ENCODE measurements at places on chromosomes 13 and 19.

DNA sequence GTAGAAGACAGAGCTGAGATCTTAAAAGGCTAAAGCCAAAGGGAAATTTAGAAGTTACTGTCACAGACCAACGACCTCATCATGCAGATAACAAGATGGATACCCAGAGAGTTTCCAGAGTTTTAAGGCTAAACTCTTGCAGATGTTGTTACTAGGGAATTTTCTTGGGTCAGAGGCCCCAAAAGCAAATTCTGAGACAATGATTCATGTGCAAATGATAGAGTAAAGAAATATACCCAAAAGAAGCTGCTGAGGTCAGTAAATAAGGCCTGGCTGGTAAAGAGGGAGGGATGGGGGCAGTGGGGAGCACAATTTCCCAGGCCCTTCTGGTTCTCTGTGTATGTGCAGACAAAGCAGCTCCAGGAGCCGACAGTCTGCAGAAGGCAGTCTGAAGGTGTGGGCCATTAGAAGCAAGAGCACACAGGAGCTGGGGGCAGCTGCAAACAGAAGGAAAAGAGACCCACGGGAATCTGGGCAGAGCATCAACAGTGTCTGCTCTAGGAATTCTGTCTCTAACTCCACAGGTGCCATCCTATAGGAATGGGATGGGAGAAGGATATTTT is 330.8 kb downstream of the TBC1D4 start:
- DNase-seq: no peak

DNA sequence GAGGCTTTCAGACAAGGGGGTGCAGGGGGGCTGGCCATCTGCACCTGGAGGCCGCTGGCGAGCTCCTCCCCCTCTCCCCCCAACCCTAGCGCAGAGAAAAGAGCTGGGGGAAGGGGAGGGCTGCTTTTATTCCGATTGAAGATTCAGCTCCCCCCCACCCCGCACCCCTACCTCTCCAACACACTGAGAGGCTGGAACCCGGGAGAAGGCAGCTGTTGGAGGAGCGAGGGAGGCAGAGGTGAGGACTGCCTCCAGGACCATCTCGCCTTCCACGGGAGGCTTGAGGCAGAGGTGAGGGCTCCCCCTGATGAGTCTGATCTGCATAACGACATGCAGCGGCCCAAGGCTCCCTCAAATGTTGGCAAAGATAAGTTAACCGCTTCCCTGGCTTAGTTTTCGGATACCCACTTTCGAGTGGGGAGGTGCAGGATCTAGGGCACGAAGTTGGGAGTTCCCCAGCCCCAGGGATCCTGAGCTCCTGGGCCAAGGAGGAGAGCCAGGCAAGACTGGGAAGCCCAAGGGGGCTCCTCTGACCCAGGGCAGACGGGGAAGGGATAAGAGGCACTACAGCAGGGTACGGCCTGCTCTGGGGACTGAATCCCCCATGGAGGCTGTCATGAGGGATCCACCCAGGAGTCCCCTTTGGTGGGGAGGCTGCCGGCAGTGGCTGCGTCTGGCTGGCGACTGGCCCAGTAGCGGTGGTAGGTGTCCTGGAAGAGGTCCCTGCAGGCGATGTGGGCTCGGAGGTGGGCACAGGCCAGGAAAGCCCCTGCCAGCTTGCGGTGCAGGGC is 1.2 kb upstream of the NUMBL start:
- no peak for DNase-seq

GRCh38 chr13:20053891-20054290 is 95.4 kb downstream of the ZMYM2 start:
- no peak for DNase-seq

- no peak for DNase-seq
These were observed 144.5 kb upstream of the FBXL3 start for GRCh38 chr13:77171451-77171850.

GRCh38 chr19:38870612-38871011 is 7.5 kb downstream of the RINL start:
- no peak for DNase-seq

DNA sequence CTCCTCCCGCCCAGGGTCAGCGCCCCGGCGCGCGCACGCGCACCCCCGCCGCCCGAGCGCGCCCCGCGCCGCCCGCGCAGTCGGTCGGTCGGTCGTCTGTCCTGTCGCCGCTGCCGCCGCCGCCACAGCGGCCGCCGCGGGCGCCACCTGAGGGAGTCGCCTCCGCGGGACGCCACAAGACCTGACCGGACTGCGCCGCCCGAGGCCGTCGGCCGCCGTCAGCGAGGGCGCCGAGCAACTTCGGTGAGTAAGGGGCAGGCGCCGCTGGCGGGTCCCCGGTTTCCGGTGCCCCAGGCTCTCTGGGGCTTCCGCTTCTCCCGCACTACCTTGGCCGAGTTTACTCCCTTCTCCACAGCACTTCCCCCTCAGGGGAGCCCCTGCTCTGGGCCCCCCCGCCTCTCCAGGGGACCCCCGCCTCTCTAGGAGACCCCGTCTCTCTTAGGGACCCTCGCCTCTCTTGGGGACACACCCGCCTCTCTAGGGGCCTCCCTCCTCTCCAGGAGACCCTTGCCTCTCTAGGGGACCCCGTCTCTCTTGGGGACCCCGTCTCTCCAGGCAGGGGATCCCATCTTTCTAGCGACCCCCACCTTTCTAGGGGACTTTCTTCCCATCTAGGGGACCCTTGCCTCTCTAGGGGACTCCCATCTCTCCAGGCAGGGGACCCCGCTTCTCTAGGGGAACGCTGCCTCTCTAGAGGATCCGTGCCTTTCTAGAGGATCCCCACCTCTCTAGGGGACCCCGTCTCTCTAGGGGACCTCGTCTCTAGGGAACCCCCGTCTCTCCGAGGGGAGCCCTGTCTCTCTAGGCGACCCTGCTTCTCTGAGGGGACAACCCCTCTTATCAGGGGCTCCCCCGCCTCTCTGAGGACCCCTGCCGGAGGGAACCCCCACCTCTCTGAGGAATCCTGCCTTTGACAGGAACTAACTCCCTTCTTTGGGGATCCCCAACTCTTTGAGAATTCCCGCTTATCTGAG is 19.3 kb upstream of the GATAD2A start:
- no peak for DNase-seq

DNA sequence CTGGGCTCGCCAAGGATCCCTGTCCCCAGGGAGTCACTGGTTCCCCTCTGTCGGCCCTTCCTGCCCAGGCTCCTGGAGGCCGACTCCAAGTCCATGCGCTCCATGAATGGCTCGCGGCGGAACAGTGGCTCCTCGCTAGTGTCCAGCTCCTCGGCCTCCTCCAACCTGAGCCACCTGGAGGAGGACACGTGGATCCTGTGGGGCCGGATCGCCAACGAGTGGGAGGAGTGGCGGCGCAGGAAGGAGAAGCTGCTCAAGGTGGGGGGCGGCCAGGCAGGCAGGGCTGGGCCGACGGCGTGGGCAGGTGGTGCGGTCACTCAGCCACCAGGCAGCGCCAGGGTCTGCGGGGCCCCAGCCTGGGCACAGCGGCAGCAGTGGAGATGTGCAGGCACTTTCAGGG is 17.6 kb downstream of the EVI5L start:
- no peak for DNase-seq

GRCh38 chr19:58460039-58460438 is 6.8 kb upstream of the ZNF324 start:
- DNase-seq: no peak

- no peak for DNase-seq
These were observed 24.3 kb upstream of the INTS6 start for GRCh38 chr13:51477149-51477548.

DNA sequence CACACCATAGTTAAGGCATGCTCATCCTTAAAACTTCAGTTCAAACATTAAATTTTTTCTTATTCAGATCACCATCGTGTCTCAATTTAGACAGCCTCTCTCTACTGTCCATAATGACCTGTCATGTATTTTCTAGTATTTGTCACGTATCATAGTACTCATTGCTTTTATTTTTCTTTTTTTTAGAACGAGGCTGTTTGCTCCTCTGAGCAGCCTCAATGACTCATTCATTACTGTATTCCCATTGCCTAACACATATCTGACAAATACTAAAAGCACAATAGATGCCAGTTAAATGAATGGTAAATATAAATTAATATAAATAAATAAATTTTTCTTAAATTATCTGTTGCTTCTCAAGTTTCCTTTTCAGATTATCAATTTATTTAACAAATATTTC is 245.5 kb downstream of the TUBA3C start:
- no peak for DNase-seq

DNA sequence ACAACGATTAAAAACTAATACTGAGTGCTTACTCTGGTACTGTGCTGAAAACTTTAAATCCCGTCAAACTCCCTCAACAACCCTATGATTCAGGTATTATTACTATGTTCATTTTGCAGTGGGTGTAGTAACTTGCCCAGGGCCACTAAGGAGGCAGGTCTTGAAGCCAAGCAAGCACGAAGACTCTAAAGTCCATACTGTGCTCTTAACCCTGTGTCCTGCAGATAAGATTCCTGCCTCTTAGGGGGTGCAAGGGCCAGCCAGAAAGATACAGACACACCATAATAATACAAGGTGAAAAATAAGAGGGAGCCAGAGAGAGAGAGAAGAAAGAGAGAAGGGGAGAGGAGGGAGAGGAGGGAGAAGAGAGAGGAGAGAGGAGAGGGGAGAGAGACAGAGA is 95.5 kb downstream of the CDADC1 start:
- DNase-seq: no peak

- DNase-seq: no peak
These were observed 44.7 kb downstream of the DHRS12 start for GRCh38 chr13:51759240-51759639.

GRCh38 chr13:39363382-39363772 is 239.6 kb downstream of the LHFPL6 start:
- DNase-seq: no peak

DNA sequence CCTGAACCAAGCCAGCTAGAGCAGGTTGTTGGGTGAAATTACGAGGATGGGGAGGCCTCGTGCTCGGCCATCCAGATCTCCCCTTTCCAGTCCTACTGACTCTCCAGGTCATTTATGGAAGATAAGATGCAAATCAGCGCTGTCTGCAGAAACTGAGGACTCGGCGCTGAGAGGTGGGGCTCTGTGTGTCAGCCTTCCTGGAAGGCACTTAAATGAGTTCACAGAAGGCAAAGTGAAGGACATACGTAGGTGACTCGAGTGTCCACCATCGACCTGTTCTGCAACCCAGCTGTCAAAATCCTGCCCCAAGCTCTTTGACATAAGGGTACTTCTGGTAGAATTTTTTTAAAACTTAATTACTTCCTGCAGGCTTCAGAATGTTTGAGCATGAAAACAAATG is 86.4 kb downstream of the RAB20 start:
- no peak for DNase-seq

- DNase-seq: no peak
These were observed 38.0 kb downstream of the NFIX start for GRCh38 chr19:13033244-13033643.

- no peak for DNase-seq
These were observed 1.6 kb downstream of the NBEA start for GRCh38 chr13:34943436-34944273.

DNA sequence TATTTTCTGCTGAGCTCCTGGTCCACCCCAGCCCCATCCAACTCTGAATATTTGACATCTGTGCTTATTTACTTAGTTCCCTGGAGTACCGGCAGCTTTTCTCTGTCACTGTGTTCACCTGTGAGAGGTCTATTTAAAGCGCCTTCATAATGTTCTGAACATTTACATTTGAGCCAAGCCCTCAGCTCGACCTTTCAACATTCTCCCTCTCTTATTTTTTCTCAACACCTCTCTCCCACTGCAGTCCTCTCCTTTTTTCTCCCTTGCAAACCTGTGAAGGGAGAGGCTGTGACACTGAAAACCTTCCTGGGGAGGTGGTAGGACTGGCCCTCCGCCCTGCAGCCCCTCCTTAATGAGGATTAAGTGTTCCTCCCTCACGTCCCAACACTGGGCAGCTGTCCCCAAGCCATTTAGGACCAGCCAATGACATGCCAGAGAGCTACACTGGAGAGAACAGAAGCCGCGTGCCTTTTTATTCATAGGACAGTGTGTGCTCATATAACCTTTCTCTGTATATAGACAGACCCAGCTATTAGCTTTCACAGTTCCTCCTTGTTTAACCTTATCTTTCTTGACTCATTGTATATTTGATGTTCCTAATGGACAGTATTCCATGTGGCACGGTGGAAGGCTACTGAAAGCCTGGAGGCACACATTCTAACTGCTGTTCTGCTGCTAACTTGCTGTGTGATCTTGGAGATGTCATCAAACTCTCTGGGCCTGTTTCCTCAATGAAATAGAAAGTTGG is 134.8 kb downstream of the NUFIP1 start:
- DNase-seq: no peak

GRCh38 chr13:110162866-110163658 is 143.9 kb downstream of the COL4A1 start:
- DNase-seq: no peak

- DNase-seq: no peak
These were observed 105.5 kb downstream of the MBNL2 start for GRCh38 chr13:97327506-97328221.

DNA sequence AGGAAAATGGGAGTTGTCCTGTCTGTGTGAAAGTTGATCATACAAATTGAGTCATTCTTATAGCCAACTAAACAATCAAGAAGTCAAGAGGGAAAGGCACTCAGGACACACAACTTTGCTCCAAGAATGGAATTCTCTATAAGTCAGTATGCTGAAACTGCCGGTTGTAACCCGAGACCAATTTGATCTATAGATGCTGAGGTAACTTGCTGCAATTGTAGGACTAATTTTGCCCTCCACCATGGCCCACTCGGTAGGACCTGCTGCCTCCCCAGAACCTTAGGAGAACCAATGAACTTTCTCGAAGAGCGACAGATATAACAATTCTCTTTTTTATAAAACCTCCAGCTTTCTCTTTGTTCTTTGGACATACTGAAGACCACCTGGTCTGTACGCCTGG is 157.0 kb downstream of the RNF17 start:
- DNase-seq: no peak

- DNase-seq: no peak
These were observed 2.6 kb downstream of the NAPSA start for GRCh38 chr19:50362656-50363424.

- no peak for DNase-seq
These were observed 12.1 kb upstream of the CYP2A6 start for GRCh38 chr19:40862333-40862732.

- DNase-seq: no peak
These were observed 13.4 kb upstream of the SLC44A2 start for GRCh38 chr19:10611907-10612306.

DNA sequence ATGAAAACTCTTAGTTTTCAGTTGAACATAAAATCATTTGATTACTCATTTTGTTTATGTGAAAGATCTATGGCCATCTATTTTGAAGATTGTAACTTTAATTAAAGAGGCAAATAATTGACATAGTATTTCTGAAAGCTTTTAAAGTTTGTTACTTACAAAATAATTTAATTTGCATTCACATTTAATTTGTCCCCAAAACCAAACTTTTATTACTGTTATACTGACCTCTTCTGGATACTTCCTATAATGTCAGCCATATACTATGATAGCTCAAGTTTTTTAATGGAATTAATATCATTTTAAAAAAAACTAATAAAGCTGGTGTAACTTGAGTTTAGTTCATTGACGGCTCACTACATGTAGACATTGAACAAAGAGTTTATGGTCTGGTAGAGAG is 4.9 kb upstream of the SGCG start:
- DNase-seq: no peak

Measured in NCI-H460 (cell line).